ENCODE measurements at places on chromosomes 7 and 10. TPM values are rescaled to one million over a fixed set of nuclear protein-coding genes. Genes with fewer than 3 reads are reported as not detected.
A peak's percentile ranks its signal among the peaks of the same experiment; 100 is the strongest.

The GHRHR gene
- 1.4 TPM for total RNA-seq

DNA sequence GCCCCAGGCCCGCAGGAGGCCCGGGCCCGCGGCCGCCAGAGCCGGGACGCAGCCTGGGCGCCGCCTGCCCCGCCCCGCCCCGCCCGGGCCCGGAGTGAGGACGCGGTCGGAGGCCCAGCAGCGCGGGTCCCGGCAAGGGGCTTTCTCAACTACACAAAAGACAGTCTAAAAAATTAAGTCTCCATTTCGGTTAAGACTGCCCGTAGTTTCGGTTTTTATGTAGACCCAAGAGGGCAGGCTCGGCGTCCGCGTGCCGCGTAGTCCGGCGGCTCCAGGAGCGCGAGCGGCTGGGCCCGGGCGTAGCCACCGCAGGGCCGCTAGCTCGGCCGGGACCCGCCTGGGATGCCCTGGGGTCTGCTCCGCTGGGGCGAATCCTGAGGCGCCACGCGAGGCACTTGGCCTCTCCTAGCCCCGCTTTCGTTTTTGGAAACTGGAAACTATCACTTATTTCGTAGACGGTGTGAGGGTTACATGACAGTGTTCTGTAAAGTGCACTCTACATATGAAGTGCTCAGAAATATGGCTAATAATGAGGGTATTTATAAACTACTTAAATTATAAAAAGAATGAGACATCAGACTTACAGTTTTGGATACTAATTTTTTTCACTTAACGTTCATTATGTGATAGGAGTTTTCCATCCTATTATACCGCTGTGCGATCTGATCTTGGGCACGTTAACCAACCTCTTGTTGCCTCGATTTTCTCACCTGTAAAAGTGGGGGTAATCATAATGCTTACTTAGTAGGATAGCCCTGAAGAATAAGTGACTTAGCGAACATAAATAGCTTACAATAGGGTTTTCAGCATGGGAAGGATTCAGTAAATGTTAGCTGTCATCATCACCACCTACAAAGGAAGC, 573 bp downstream of the BLVRA start:
- peak overlapping the region; percentile 9 for H3K27ac ChIP-seq
- H3K4me3 ChIP-seq, result peak overlapping the region; percentile 71
- no peaks in the 10 kb centered on the region for H3K27me3 ChIP-seq
- peaks cover 3% of the 10 kb centered on the region for H3K4me1 ChIP-seq

DNA sequence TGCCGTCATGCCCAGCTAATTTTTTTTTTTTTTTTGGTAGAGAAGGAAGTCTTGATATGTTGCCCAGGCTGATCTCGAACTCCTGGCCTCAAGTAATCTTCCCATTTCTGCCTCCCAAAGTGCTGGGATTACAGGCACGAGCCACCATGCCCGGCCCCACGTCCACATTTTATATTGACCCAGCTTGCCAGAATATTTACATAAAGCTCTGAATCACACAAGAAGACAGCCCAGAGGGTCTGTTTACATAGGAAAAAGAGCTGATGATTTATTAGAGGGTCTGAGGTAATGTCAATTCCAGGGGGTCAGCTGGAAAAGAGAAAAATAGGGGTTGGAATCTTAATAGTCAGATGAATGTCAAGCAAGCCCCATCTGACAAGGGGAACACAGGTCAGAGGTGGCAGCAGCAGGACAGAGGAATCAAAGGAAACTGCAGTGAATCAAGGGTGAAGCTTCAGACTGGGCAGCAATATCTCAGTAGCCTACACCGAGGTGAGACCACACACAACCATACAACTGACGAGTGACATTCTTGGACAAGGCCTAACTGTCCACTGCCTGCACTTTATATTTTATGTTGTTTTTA, 15.8 kb upstream of the SLF2 start:
- DNase-seq, result peak; percentile 6
- H3K4me1 ChIP-seq, result peaks cover 10% of the 10 kb centered on the region

The SFTPD gene
- total RNA-seq, result 1.5 TPM

The PLPP4 gene
- total RNA-seq, result 21.9 TPM

- no peaks in the 10 kb centered on the region for H3K36me3 ChIP-seq
- H3K4me1 ChIP-seq, result peaks cover 10% of the 10 kb centered on the region
- H3K27me3 ChIP-seq, result no peaks in the 10 kb centered on the region
These were observed 29.3 kb downstream of the ARL4A start for GRCh38 chr7:12716722-12717121.

The NUTM2E gene
- total RNA-seq, result 0.16 TPM

- H3K36me3 ChIP-seq, result no peaks in the 10 kb centered on the region
- H3K27me3 ChIP-seq, result no peaks in the 10 kb centered on the region
- DNase-seq, result no peak
- H3K27ac ChIP-seq, result no peak overlapping the region
- H3K4me3 ChIP-seq, result peak overlapping the region; percentile 49
These were observed 811 bp downstream of the GPC2 start for GRCh38 chr7:100176096-100177044.

DNA sequence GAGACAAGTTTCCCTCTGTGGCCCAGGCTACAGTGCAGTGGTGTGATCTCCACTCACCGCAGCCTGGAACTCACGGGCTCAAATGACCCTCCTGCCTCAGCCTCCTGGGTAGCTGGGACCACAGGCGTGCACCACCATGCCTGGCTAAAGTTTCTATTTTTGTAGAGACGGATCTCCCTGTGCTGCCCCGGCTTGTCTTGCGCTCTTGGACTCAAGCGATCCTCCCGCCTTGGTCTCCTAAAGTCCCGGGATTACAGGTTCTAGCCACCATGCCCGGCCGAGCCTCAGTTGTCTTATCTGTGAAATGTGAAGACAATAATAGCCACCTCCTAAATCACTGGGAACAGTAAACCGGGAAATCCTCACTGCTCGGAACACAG, 88.1 kb downstream of the FOXL3 start:
- no peak overlapping the region for H3K4me3 ChIP-seq
- no peak overlapping the region for H3K27ac ChIP-seq

DNA sequence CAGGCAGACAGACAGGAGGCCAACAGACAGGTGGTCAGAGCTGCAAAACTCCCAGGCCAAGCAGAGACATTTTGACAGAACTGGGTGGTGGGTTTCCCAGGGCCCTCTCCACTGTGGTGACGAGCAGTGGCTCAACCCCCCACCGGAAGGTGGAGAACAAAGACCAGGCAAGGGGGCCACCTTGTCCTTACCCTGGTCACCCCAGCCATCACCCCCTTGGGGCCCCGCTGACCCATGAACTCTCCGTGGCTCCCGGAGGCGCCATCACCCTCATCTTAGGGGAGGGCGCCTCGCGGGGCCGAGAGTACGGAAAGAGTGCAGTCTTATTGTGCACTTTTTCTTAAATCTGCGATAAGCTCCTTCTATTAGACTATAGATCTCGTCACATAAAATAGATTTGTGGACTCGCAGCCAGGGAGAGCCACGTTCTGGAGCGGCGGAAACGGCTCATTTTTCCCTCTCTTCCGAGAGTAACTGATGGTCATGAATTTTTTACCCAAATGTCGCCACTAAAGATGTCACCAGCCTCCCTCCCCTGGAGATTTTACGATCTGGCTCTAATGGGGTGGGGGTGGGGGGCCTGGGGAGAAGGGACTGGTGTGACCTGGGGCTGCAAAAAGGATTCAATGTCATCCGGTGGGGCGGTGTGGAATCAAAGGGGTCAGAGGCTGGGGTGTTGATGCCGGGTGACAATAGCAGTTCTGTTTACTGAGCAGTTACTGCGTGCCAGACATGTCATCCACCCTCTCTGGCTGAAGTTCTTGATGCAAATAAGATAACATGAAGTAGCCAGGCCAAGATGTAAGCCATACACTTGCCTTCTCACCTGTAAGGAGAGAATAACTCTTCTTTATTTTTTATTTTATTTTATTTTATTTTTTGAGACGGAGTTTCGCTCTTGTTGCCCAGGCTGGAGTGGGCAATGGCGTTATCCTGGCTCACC, 71.1 kb upstream of the MYL10 start:
- DNase-seq, result no peak
- no peaks in the 10 kb centered on the region for H3K36me3 ChIP-seq
- H3K4me3 ChIP-seq, result no peak overlapping the region
- no peak overlapping the region for H3K27ac ChIP-seq

DNA sequence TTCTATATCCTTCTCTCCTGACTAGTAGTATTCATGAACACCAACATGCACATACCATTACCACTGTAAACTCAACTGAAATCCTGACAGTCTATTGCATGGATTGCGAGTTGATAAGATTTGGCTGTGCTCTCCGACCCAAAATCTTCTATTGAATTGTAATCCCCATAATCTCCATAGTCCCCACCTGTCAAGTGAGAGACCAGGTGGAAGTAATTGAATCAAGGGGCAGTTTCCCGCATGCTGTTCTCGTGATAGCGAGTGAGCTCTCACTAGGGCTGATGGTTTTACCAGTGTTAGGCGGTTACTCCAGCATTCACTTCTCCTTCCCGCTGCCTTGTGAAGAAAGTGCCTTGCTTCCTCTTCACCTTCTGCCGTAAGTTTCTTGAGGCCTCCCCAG, 261.8 kb downstream of the PHF14 start:
- no peaks in the 10 kb centered on the region for H3K4me1 ChIP-seq
- no peak overlapping the region for H3K4me3 ChIP-seq
- DNase-seq, result no peak
- no peak overlapping the region for H3K27ac ChIP-seq
- H3K27me3 ChIP-seq, result no peaks in the 10 kb centered on the region

DNA sequence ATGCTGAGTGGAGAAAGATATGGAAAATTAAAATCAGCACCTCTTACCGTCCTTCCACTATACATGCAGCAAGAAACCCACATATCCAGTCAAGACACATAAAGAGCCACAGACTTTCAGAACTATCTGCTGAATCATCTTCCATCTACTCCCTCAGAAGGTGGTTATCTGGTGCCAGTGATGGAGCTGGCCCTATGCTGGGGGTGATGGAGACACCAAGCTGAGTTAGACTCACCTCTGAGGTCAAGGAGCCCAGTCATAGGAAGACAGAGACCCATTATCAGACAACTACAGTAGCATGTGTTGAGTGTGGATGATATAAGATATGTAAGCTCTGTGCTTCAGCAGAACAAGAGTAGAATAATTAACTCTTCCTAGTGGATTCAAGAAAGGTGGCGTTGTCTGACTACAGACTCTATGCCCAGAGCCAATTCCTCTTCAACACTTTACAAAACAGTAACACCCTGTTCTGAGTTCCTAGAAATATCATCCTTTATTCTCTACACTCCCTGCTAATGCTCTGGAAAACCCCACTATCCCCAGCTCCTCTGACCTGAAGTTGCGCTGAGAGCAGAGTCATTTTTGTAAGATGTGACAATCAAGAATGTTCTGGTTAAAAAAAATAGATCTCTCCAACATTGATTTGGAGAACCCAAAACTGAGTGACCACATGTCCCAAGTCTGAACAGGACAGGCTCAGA, 14.3 kb downstream of the CYP3A5 start:
- H3K27ac ChIP-seq, result no peak overlapping the region
- H3K27me3 ChIP-seq, result no peaks in the 10 kb centered on the region
- H3K4me1 ChIP-seq, result no peaks in the 10 kb centered on the region
- H3K36me3 ChIP-seq, result no peaks in the 10 kb centered on the region
- no peak overlapping the region for H3K4me3 ChIP-seq

GRCh38 chr7:18521945-18522566, 26.5 kb downstream of the HDAC9 start:
- H3K36me3 ChIP-seq, result no peaks in the 10 kb centered on the region
- H3K4me3 ChIP-seq, result no peak overlapping the region
- H3K4me1 ChIP-seq, result no peaks in the 10 kb centered on the region
- no peak overlapping the region for H3K27ac ChIP-seq
- no peaks in the 10 kb centered on the region for H3K27me3 ChIP-seq

DNA sequence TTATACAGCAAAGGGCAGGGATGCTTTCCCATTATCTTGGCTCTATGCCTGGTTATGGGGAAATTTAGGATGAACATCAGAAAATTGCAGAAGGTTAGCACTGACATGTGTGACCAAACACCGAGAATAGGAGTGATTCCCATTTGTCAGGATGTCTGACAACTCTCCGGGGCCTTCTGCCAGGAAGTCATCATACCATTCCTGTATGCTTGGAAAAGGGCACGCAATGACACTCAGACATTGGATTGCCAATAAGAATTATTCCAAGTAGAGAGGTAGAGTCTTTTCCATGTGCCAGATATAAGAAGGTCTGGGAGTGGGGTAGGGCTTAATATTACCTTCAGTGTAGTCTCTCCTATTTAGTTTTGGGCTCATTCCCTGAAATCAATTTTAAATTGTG, 82.3 kb downstream of the MTPN start:
- H3K4me3 ChIP-seq, result no peak overlapping the region
- no peaks in the 10 kb centered on the region for H3K27me3 ChIP-seq
- DNase-seq, result no peak
- H3K36me3 ChIP-seq, result no peaks in the 10 kb centered on the region
- H3K4me1 ChIP-seq, result no peaks in the 10 kb centered on the region
- H3K27ac ChIP-seq, result no peak overlapping the region

DNA sequence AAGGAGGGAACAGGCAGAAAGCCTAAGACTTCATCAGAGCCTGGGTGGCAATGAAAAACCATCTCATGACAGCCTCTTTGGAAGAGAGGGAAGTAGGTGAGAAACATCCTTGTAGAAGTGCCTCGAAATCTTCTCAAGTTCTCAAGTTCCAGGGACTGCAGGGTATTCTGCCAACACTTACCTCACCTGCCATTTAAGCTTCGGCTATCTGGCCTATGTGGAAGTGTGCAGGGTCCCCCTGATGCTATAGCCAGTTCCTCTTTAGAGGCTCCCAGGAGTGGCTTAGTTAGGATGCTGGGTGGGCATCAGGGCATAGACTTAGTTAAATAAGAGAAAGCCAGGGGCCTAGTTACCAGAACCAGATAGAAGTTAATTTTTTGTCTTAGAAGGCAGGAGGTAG, 27.0 kb downstream of the ABCC2 start:
- no peaks in the 10 kb centered on the region for H3K4me1 ChIP-seq
- no peak overlapping the region for H3K27ac ChIP-seq
- H3K36me3 ChIP-seq, result no peaks in the 10 kb centered on the region
- H3K4me3 ChIP-seq, result no peak overlapping the region
- no peaks in the 10 kb centered on the region for H3K27me3 ChIP-seq

The RELN gene
- 5.8 TPM for total RNA-seq

The NPS gene
- total RNA-seq, result not detected
